ENCODE measurements at places on chromosomes 12 and 14. TPM values are rescaled to one million over a fixed set of nuclear protein-coding genes. Genes with fewer than 3 reads are reported as not detected.

The SELPLG gene
- 0.99 TPM for total RNA-seq

The CAMKK2 gene
- 26.0 TPM for total RNA-seq

The AKAP5 gene
- 0.41 TPM for total RNA-seq

The KRT85 gene
- total RNA-seq: not detected

The WASHC3 gene
- 31.7 TPM for total RNA-seq

The PTHLH gene
- 14.2 TPM for total RNA-seq

The CFL2 gene
- total RNA-seq: 94.1 TPM

Data from A549 treated with dexamethasone at 1 μM for 4 hours (cell line).